HT1080 (cell line): ENCODE measurements at places on chromosomes 2 and 18. TPM values are rescaled to one million over a fixed set of nuclear protein-coding genes. Genes with fewer than 3 reads are reported as not detected.

- no peak for DNase-seq
These were observed 65.7 kb upstream of the POMC start for GRCh38 chr2:25233916-25234605.

DNA sequence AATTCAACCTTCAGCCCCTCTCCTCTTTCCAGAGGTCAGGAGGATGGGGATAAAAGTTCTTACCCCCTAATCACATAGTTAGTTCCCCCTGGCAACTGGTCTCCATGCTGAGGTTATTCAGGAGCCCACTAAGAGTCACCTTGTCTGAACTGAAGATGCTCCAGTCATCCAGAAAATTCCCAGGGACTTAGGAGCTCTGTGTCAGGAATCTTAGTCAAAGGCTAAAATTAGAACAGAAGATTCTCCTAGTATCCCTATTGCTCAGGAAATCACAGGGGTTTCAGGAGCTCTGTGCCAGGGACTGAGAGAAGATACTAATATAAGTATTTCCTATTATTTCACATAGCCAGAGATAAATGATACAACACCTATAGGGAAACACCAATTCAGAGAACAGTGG lies 37.3 kb upstream of the LONRF2 start:
- no peak for DNase-seq

Gene GLI2
- total RNA-seq = 4.1 and 7.9 TPM in 2 replicates

Gene FTCDNL1
- 0.43 and 2.0 TPM in 2 replicates for total RNA-seq

Gene ALK
- total RNA-seq = 0.06 TPM in 1 of 2 replicates, not detected in the other

DNA sequence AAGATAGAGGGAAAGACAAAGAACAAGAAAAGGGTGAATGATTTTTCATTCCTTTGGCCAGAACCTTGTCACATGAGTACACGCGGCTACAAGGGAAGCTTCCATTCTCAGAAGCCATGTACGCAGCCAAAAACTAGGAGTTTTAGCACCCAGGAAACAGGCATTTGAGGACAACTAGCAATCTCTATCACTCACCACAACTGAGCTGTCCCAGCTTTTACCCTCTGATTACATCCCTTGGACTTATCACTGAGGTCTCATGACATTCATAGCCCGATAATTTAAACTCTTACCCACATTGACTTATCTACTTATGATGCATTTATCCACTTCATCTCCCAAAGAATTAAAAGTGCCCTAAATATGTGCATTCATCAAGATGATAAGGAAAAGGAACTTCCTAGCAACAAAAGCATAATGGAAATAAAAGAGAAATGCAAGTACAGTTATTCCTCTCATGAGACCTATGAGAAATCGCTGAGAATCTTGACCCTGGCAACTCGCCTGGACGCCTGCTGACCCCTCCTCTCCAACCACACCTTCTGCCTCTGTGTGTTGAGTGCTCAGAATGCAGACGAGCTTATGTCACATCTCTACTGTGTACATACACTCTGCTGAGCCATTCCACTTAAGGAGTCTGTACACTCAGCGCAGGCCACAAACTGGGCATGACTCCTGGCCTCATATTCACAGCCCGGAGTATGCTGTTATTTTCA lies 28.7 kb upstream of the MFSD6 start:
- peak; percentile 40 for DNase-seq

Gene ARHGEF33
- 0.80 TPM in 1 of 2 replicates, not detected in the other for total RNA-seq

Gene C1D
- 21.7 and 26.8 TPM in 2 replicates for total RNA-seq

DNA sequence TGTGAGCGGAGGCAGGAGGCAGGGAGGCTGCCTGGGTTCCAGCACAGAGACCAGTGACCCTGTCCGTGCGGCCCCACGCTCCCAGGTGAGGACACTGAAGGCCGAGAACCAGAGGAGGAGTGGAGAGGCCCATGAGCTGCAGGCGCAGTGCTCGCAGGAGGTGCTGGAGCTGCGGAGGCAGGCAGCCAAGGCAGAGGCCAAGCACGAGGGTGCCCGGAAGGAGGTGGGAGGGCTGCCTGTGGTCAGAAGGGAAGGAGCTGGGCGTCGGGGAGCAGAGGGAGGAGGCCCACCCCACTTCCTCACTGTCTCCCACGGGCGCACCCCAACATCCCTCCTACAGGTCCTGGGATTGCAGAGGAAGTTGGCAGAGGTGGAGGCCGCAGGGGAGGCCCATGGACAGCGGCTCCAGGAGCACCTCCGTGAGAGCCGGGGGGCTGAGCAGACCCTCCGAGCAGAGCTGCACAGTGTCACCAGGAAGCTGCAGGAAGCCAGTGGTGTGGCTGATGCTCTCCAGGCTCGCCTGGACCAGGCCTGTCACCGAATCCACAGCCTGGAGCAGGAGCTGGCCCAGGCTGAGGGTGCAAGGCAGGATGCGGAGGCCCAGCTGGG lies 33.0 kb upstream of the SNED1 start:
- DNase-seq = no peak

Gene PLA2R1
- 0.87 and 1.0 TPM in 2 replicates for total RNA-seq

DNA sequence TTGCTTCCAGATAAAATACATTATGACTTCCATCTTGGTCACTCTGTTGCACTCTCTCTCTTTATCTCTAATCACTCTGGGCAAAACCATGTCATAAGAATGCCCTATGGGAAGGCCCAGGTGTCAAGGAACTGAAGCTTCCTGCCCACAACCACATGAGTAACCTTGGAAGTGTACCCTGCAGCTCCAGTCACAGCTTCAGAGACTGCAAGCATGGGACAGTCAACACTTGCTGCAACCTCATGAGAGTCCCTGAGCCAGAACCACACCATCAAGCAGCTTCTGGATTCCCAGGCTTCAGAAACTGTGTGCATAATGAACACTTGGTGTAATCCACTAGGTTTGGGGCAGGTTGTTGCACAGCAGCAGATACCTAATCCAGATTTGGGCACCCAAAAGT lies 121.1 kb upstream of the BCL2L11 start:
- no peak for DNase-seq

GRCh38 chr2:166882851-166883250 lies 5.4 kb upstream of the XIRP2 start:
- DNase-seq = peak; percentile 29

GRCh38 chr2:225598897-225599296 lies 199.4 kb downstream of the NYAP2 start:
- DNase-seq = no peak

Gene DPYSL5
- 0.11 and 0.23 TPM in 2 replicates for total RNA-seq

- DNase-seq = no peak
These were observed 1080.8 kb upstream of the DDX18 start for GRCh38 chr2:116733699-116734098.

GRCh38 chr18:48292782-48293424 lies 116.3 kb downstream of the ZBTB7C start:
- DNase-seq = no peak

DNA sequence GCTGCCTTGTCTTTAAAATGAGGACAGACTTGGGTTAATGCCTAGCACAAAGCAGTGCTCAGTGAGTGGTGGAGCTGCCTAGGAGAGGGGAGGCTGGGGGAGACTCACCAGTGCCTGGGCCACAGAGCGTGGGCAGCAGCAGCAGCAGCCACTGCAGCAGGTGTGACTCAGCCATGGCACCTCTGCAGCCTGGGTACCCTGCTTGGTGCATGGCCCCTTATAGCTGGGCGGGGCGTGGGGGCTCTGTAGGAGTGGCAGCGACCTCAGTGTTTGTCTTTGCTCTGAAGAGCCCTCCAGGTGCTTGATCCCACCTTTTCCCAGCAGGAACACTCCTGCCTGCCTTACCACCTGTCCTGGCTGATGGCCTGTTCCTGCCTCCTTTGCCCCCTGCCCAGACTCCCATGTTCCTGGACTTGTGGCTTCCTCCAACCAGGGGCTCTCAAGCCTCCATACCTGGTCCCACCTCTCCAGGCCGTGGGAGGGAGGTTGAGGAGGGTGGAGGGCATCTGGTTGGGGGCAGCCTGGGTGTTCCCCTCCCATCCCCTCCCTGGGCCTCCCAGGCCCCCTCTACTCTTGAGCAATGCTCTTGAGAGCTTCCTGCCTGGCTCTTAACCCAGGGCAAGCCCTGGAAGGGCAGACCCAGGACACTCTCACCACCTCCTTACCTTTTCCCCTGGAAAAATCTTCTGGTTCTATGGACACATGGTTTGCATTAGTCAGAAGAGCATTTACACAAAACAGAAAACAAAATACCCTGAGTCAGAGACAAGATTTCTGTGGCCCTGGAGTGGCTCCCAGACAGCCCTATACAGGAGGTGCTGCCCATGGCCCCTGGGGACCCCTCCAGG lies at the start of gene SFTPB:
Gene SFTPB (minus strand): TSS at position 191 of the 848 bp plus-strand sequence. CDS start 16 bp downstream, at position 175.
- DNase-seq = no peak

GRCh38 chr18:23230686-23231085 lies 95.4 kb downstream of the CABLES1 start:
- no peak for DNase-seq

Gene MPHOSPH10
- total RNA-seq = 22.7 and 26.6 TPM in 2 replicates

DNA sequence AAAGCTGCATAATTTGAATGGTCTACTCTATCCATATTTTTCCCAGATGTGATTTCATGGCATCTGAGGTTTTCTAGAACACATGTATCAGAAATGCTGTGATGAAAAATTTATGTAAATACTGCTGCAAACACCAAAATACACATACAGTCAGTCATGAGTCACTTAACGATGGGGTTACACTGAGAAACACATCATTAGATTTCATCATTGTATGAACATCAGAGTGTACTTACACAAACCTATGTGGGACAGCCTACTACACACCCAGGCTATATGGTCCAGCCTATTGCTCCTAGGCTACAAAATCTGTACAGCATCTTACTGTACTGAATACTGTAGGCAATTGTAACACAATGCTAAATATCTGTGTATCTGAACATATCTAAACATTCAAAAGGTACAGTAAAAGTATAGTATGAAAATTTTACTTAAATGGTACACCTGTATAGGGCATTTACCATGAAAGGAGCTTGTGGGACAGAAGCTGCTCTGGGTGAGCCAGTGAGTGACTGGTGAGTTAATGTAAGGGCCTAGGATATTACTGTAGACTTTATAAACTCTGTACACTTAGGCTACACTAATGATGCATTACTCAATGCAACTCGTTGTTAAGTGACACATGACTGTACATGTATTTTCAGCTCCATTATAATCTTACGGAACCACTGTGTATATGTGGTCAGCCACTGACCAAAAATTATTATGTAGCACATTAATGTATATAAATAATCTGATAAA lies 33.5 kb downstream of the PNO1 start:
- DNase-seq = peak; percentile 76

Gene IKZF2
- 1.6 and 2.9 TPM in 2 replicates for total RNA-seq

GRCh38 chr2:55620123-55620779 lies 2.8 kb upstream of the PPP4R3B start:
- DNase-seq = peak; percentile 31

- no peak for DNase-seq
These were observed 8.5 kb downstream of the IRS1 start for GRCh38 chr2:226791056-226791486.

DNA sequence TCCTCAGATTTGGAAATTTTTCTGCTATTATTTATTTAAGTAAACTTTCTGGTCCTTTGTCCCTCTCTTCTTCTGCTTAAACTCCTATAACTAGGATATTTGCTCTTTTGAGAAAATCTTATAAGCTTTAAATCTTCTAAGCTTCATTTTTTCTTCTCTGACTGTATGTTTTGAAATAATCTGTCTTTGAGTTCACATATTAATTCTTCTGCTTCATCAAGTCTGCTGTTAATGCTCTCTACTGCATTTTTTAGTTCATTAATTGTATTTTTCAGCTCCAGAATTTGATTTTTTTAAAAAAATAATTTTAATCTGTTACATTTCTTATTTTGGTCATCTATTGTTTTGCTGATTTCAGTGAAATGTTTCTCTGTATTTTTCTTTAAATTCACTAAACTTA lies 28.9 kb downstream of the ICA1L start:
- DNase-seq = no peak

DNA sequence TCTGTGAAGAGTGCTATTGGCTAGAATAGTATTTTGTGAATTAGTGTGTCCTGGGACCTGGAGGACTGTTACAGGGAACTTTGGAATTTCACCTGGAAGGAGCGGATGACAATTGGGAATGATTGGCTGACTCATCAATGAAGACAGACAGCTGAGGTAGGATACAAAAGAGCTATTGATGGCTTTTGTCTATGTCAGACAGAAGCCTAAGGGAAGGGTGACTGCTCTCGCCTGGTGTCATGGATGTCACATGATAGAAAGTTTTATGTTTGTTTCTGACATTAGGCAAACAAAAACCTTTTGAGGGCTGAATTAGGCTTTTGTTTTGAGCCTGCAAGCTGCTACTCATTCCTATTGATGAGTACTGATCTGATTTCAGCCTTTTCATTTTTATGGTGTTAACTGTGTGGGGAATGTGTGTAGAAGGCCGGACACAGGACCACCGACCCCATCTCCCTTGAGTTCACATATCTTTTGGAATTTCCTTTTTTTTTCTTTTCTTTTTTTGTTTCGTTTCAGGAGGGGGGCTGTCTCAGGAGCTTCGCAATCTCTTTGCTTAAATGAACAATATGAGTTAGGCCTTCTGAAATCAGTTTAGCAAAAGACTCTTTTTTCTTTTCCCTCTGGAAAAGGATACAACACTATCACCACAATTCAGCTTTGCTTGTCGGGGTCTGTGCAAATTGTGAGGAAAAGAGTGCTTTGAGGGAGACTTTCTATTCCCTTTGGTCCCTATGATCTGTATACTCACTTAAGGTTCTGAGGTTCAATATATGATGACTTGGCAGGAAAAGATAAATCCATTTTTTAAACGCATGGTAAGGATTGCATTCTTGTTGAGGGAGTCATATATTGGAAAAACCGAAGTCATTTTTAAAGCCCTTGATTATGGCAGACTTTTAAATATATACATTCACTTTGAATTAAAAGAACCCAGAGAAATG lies 207.9 kb upstream of the FIGN start:
- no peak for DNase-seq

Gene HOXD9
- 0.53 and 1.7 TPM in 2 replicates for total RNA-seq

DNA sequence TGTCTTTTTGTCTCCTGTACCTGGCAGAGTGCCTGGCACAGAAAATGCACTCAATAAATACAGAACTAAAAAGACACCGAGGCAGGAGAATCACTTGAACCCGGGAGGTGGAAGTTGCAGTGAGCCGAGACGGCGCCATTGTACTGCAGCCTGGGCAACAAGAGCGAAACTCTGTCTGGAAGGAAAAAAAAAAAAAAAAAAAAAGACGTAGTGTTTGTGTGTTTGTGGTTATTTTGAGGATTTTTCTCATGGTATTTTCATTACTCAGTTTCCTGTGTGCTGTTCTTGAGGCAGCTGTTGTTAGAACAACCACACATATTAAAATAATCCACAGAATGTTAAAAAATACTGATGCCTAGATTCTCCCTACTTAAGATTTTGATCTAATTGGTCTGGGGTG lies 519.2 kb upstream of the SPHKAP start:
- peak; percentile 91 for DNase-seq

GRCh38 chr18:57583297-57583835 lies 3.1 kb downstream of the FECH start:
- no peak for DNase-seq

- no peak for DNase-seq
These were observed 58.7 kb downstream of the FAM117B start for GRCh38 chr2:202693503-202693902.

GRCh38 chr2:5713101-5713500 lies 20.9 kb downstream of the SOX11 start:
- DNase-seq = no peak

DNA sequence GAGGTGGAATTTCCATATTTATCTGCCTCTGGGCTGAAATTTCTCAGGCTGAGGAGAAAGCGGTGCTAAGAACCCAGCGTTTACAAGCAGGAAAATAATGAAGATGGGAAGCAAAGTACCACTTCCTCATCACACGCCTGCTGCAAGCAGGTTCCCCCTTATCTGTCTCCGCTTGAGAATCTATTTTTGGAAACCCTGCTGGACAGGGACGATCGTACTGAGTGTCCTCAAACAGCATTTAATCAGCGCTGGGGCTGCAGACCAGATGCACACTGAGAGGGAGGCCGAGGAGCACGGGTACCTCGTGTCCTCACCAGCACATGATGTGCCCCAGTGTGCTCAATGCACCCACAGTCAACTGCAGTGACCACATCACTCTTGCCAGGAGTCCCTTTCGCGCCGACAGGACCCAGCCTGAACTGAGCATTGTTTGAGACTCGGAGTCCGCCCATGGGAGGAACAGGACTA lies 160.4 kb downstream of the HDAC4 start:
- DNase-seq = no peak
